ENCODE measurements at places on chromosomes 5 and 9.
A peak's percentile ranks its signal among the peaks of the same experiment; 100 is the strongest.

DNA sequence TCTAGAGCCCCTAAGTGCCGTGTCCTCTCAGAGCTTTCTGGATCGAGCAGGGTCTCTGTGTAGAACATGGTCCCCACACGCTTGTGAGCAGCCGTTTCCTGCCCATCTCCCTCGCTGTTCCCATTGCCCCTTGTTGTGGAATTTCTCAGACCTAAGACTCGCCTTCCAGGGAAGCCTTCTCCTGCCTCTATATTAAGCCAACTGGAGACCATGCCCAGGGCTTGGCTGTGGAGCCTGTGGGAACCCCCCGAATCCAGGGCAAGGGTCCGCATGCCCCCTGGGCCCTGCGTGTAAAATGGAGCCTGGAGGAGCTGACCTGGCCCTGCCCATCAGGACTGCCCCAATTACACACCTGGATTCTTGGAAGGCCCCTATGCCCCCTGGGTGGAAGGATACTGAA, 14.5 kb upstream of the SPATA31E1 start:
- DNase-seq: no peak

DNA sequence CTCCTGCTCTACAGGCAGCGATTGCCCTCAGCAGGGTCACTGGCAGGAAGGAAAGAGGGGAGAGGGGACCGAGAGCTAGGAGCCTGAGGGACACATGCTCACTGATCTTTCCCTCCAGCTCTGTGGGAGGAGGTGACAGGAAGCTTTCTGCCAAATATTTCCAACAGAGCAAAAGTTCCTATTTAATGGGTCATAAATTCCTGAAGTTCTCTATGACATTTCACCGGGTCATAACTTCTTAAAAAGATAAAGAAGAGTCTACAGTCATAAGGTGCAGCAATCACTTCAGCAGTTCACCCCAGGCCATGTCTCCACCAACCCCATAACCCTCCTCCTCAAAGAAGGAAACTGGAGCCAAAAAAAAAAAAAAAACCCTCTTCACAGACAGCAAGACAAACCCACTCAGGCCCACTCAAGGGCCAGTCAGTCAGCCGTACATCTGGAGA, 481.1 kb downstream of the NR2F1-AS1 start:
- DNase-seq: no peak

GRCh38 chr5:177495243-177496060, 2.0 kb downstream of the PDLIM7 start:
- DNase-seq: peak; percentile 67

DNA sequence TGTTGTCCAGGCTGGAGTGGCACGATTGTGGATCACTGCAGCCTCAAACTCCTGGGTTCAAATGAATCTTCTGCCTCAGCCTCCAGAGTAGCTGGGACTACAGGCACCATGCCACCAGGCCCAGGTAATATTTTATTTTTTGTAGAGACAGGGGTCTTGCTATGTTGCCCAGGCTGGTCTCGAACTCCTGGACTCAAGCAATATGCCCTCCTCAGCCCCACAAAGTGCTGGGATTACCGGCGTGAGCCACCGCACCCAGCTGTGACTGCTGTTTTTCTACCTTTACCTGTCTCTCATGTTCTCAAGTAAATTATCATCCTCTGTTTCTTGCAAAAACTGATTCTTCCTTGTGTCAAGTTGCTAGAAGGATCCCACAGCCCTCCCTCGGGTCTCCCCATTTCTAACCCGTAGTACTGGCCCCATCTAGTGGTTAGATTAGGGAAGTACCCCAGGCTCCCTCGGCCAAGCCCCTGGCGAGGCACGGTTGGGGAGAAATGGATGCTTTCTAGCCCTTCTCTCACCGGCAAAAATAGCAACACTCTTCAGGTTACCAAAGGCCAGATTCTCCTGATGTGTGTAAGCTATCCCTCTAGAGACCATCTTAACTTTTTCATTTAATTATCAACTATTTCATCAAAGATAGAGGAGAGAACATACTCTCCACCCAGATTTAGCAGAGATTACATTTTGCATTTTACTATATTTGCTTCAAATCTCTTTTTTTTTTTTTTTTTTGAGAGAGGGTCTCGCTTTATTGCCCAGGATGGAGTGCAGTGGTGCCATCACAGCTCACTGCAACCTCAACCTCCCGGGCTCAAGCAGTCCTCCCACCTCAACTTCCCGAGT, 19.2 kb upstream of the TOR1B start:
- peak; percentile 83 for DNase-seq

GRCh38 chr9:129620669-129621295, at the start of gene C9orf50:
Gene C9orf50, minus strand, starts transcription at chr9:129621101. Its CDS starts 527 bp downstream, at chr9:129620574.
- no peak for DNase-seq
